ENCODE measurements at places on chromosomes 6 and 20.

DNA sequence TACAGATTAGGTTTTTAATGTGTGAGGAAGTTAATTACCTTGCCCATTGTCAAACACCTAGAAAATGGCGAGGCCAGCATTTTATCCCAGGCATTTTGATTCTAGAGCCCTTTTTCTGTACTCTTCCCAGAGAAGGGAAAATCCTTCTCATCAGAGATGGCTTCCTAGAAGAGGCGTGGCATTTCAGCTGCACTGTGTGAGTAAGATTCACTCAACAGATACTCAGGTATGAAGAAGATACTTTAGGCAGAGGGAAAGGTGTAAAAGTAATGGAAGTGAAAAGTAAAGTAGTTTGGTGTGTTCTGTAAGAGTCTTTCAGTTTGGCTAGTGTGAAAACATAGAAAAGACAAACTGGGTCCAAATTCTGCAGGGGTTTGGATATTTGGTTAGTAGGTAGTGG is 113.8 kb downstream of the MAP3K4 start:
- no peak for DNase-seq

DNA sequence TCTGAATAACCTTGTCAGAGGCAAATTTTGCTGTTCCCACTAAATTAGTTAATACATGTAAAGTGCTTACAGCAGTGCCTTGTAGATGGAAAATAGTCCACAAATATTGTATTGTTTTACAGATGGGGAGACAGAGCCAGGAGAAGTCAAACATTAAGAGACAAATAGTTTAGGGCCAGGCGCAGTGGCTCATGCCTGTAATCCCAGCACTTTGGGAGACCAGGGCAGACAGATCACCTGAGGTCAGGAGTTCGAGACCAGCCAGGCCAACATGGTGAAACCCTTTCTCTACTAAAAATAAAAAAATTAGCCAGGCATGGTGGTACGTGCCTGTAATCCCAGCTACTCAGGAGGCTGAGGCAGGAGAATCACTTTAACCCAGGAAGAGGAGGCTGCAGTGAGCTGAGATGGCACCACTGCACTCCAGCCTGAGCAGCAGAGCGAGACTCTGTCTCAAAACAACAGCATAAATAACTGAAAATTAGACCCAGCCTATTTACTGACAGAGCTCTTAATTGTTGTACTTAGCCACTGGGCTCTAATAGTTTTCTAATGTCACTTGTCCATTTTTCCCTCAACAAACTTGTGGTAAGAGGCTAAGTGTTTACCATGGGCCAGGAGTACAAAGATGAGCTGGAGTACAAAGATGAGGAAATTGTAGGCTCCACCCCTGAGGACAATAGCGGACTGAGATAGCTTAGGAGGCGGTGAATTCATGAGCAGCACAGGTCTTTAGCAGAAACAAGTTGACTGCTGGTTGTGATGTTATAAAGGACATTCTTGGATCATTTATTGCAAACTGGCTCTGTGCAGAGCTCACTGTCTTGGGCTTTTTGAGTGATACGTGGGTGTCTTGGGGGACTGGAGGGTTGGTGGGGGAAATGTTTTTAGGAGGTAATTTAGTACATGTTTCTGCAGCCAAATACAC is 6.4 kb downstream of the ZSWIM3 start:
- DNase-seq = no peak

DNA sequence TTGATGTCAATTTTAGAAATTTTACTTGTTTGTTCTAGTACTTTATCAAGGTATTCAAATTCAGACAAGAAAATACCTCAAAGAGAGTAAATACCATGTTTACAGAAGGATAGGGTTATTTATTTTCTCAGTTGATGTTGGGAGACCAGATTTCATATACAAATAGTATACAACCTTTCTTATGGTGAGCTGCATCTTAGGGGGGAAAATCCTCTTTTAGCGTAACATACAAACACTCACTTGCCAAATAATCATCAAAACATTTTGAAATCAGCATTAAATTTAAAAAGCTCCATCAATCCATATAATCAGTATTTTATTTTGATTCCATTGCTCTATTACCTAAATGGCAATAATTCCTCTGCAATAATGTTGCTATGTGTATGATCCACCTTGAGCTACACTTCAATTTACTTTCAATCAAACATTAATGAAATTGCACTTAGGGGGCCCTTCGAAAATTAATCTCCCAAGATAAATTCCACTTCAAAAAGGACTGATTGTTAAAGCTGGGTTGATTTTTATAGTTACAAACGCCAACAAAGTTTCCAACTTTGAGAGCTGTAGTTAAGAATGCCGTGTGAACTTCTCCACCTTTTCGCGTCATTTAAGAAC is 2.2 kb downstream of the NKX2-4 start:
- no peak for DNase-seq

DNA sequence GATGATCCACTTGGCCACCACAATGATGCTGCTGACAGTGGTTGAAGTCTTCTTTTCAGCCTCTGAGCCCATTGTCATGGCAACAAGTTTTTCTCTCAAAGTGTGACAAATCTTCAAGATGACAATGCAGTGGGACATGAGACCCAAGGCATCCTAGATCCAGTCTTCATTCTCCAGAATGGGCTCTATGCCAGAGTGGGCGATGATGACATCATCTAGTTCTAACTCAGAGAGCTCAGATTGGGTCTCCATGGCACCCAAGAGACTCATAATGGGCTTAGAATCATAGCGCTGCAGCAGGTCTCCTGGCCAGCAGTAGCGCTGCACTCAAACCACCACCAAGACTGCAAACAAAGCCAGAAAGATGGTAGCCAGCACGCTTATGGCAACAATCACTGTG is 973.6 kb downstream of the EYS start:
- no peak for DNase-seq

GRCh38 chr6:152368751-152369624 is 268.2 kb downstream of the SYNE1 start:
- DNase-seq = peak; percentile 43

DNA sequence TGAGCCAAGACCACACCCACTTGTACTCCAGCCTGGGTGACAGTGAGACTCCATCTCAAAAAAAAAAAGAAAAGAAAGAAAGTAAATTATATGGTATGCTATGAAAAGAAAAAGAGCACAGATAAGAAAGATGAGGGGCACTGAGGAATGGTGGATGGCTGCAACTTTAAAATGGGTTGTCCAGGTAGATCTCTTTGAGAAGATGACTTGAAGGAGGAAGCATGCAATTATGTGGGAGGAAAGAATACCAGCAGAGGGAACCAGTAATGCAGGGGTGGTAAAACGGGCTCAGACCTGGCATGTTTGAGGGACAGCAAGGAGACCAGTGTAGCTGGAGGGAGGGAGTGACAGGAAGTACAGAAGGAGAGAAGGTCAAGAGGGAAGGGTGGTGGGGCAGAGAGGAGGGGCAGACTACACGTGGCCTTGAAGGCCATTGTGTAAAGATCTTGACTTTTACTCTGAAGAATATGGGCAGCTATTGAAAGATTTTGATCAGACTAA is 22.3 kb downstream of the LINC00237 start:
- DNase-seq = no peak

DNA sequence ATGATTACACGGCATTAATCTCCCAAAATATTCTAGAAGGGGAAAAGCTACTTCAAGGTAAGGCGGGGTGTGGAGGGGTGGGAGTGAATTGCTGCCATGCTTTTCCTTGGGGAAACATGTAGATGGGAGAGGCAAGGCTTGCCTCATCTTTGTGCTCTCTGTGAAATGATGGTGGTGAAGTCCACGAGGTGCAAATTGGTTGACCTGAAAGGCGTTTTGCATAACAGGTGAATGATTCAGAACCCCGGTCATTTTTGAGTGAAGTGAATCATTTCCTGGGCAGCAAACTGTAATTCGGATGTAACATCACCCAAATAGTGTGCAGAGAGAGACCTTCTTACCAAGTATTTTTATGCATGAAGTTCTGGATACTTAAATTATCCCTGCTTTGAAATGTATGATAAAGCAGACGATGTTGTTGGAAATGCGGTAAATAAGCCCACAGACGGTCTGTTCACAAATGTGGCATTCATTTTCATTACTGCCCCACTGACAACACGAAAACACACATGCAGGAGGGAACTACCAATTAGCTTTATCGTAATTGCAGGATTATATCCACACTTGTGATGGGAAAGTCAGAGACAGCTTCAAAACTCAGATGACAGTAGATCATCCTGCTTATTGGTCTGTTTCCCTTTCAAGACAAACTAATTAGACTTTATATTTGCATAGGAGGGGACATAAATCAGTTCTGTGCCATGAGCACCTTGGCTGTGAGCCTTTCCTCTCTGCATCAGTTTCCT is 3.0 kb downstream of the CDH4 start:
- DNase-seq = no peak

DNA sequence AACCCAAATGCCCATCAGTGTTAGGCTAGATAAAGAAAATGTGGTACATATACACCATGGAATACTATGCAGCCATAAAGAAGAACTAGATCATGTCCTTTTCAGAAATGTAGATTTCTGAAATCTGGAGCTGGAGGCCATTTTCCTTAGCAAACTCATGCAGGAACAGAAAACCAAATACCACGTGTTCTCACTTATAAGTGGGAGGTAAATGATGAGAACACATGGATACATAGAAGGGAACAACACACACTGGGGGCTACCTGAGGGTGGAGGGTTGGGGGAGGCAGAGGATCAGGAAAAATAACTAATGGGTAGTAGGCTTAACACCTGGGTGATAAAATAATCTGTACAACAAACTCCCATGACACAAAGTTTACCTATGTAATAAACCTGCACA is 188.9 kb upstream of the PRND start:
- DNase-seq = no peak
